Naive thymus-derived CD4-positive, alpha-beta T cell (primary cell): ENCODE measurements at places on chromosomes 3 and 15. TPM values are rescaled to one million over a fixed set of nuclear protein-coding genes. Genes with fewer than 3 reads are reported as not detected.
A peak's percentile ranks its signal among the peaks of the same experiment; 100 is the strongest.

DNAH12 gene
- 0.07 TPM for total RNA-seq

TMEM40 gene
- not detected in 2 replicates for total RNA-seq

SLC38A3 gene
- total RNA-seq = not detected

TLR9 gene
- total RNA-seq = 0.27 TPM

CIAO2A gene
- 32.9 TPM for total RNA-seq

ARPIN gene
- total RNA-seq = not detected in 2 replicates

CELSR3 gene
- total RNA-seq = 4.2 TPM

PPP4R2 gene
- total RNA-seq = 56.3 TPM

ALDH1A3 gene
- not detected for total RNA-seq

POLQ gene
- total RNA-seq = 0.38 TPM

C3orf62 gene
- total RNA-seq = 8.6 TPM

LRRIQ4 gene
- total RNA-seq = not detected

GOLGA8A gene
- total RNA-seq = 361 and 380 TPM in 2 replicates

GRCh38 chr3:177364236-177364635, 167.0 kb upstream of the TBL1XR1 start:
- H3K27me3 ChIP-seq = no peaks in the 10 kb centered on the region
- H3K4me3 ChIP-seq = no peak overlapping the region
- peaks cover 16% of the 10 kb centered on the region for H3K4me1 ChIP-seq
- H3K36me3 ChIP-seq = no peaks in the 10 kb centered on the region
- DNase-seq = no peak
- H3K27ac ChIP-seq = no peak overlapping the region

DNA sequence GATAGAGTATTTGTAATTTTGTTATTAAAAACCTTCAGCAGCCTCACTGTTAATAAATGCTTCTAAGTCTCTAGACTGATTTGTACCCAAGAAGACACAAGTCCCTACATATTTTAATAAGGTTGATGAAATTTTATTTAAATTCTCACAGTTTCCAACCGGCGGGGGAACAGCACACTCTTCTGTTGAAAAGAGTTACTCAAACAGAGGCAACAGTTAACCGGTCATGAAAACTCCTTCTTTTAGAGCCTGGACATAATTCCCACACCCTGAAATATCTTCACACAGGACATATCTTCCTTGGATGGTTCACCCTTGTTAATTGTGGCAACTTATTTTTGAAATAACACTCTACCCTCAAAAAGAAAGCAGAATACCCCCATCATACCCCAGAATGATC, 278.8 kb downstream of the FOXP1 start:
- peak overlapping the region; percentile 90 for H3K27ac ChIP-seq
- peak overlapping the region; percentile 73 for H3K4me3 ChIP-seq
- peaks cover 5% of the 10 kb centered on the region for H3K4me1 ChIP-seq
- peak; percentile 58 for DNase-seq

DNA sequence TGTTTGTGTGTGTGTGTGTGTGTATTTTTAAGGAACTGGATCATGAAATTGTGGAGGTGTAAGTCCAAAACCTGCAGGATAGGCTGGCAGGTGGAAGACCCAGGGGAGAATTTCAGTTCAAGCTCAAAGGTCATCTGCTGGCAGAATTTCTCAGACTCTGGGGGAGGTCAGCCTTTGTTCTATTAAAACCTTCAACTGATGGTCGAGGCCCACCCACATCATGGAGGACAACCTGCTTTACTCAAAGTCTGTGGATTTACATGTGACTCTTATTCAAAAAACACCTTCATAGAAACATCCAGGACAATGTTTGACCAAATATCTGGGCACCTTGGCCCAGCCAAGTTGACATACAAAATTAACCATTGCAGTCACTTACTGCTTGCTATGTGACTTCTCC, 157.2 kb downstream of the EDEM1 start:
- no peaks in the 10 kb centered on the region for H3K4me1 ChIP-seq
- no peak for DNase-seq
- no peaks in the 10 kb centered on the region for H3K36me3 ChIP-seq
- H3K4me3 ChIP-seq = no peak overlapping the region

DNA sequence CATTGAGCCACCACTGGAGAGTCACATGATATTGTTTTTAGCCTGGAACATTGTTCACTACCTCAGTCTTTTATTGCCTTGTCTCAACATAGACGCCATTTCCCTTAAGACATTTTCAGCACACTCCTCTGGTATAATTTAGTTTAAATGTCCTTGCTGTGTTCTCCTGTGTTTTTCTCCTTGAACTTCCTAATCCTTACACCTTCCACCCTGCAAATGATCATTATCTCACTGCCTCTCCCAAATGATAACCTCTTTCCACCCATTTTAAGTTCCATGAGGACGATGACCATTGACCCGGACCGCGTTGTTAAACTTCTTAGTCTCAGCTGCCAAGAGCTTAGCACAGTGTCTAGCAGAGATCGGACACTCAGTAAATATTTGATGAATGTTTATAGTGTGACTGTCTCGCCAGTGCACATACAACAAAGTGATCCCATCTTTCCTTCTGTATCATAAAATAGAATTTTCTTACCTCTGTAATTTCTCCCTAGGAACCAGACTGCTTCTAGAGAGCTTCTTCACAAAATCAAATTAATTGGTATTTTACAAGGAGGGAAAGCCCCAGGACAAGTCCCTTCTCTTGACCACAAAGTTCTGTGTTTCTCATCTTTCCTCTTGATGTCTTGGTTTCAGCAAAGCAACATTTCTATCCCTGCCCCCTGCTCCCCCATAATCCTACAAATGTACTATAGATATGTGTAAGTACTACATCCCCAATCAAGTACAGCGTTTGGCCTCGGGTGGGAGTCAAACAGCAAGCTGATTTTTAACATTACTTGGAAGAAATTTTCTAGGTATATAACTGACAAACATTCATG, 429.6 kb downstream of the LPP start:
- H3K4me3 ChIP-seq = no peak overlapping the region
- no peak overlapping the region for H3K27ac ChIP-seq
- H3K4me1 ChIP-seq = no peaks in the 10 kb centered on the region
- no peaks in the 10 kb centered on the region for H3K27me3 ChIP-seq
- H3K36me3 ChIP-seq = no peaks in the 10 kb centered on the region

- H3K4me3 ChIP-seq = no peak overlapping the region
- H3K27ac ChIP-seq = no peak overlapping the region
- H3K4me1 ChIP-seq = peaks cover 16% of the 10 kb centered on the region
- no peaks in the 10 kb centered on the region for H3K27me3 ChIP-seq
- no peak for DNase-seq
Measured at GRCh38 chr15:73922186-73923151, 3.8 kb upstream of the LOXL1 start.

DNA sequence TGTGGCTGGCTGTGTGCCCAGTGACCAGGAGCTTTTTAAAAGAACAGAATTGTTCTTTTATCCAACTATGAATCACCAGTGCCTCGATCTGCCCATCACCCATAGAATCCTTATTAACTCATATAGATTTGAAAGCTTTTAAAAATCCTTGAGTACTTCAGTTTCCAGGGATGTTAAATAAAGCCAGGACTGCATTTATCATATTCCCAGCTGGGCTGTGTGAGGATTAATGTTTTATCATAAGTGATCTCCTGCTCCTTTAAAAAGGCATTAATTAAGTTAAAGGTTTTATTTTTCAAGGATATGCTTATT, 234.0 kb downstream of the MYRIP start:
- no peak overlapping the region for H3K4me3 ChIP-seq
- no peaks in the 10 kb centered on the region for H3K36me3 ChIP-seq
- DNase-seq = no peak
- no peaks in the 10 kb centered on the region for H3K27me3 ChIP-seq

- H3K4me3 ChIP-seq = no peak overlapping the region
- H3K36me3 ChIP-seq = no peaks in the 10 kb centered on the region
- H3K27me3 ChIP-seq = no peaks in the 10 kb centered on the region
- peaks cover 28% of the 10 kb centered on the region for H3K4me1 ChIP-seq
- no peak overlapping the region for H3K27ac ChIP-seq
Measured at GRCh38 chr15:98773616-98774015, 125.3 kb downstream of the IGF1R start.

GRCh38 chr3:150727653-150728502, 24.2 kb upstream of the ERICH6 start:
- H3K4me3 ChIP-seq = no peak overlapping the region
- H3K4me1 ChIP-seq = no peaks in the 10 kb centered on the region
- no peaks in the 10 kb centered on the region for H3K27me3 ChIP-seq
- no peak overlapping the region for H3K27ac ChIP-seq

GRCh38 chr15:98866511-98866910, 141.1 kb downstream of the PGPEP1L start:
- H3K36me3 ChIP-seq = no peaks in the 10 kb centered on the region
- H3K4me3 ChIP-seq = peak overlapping the region; percentile 83
- peaks cover 6% of the 10 kb centered on the region for H3K4me1 ChIP-seq
- H3K27me3 ChIP-seq = no peaks in the 10 kb centered on the region
- no peak for DNase-seq

GRCh38 chr3:71973274-71974030, 188.5 kb upstream of the PROK2 start:
- no peak for DNase-seq
- no peak overlapping the region for H3K27ac ChIP-seq

DNA sequence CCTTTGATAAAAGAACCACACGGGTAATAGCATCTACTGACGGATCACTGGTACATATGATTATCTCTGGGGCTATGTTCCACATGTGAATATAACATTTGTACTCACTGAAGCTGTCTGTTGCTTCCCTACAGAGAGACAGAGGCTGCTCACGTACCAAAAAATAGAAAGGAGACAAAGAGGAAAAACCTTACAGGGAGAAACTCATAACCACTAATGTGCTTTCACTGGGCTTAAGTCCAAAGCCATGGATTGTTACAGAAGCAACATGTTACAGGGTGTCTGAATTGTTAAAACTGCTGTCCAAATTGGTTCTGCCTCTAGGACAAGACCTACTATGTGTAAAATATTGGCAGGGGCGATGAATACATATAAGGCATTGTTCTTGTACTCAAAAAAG, 311.9 kb downstream of the FOXP1 start:
- no peak overlapping the region for H3K4me3 ChIP-seq
- H3K36me3 ChIP-seq = no peaks in the 10 kb centered on the region
- DNase-seq = no peak
- H3K27me3 ChIP-seq = no peaks in the 10 kb centered on the region

GRCh38 chr3:153069598-153070510, 92.2 kb upstream of the RAP2B start:
- H3K27me3 ChIP-seq = no peaks in the 10 kb centered on the region
- H3K4me1 ChIP-seq = no peaks in the 10 kb centered on the region
- DNase-seq = no peak
- H3K36me3 ChIP-seq = no peaks in the 10 kb centered on the region
- no peak overlapping the region for H3K4me3 ChIP-seq
- no peak overlapping the region for H3K27ac ChIP-seq

GRCh38 chr3:174425422-174425821, 433.7 kb upstream of the NAALADL2 start:
- H3K36me3 ChIP-seq = no peaks in the 10 kb centered on the region
- no peak for DNase-seq
- H3K4me3 ChIP-seq = no peak overlapping the region
- no peak overlapping the region for H3K27ac ChIP-seq
- H3K4me1 ChIP-seq = no peaks in the 10 kb centered on the region

DNA sequence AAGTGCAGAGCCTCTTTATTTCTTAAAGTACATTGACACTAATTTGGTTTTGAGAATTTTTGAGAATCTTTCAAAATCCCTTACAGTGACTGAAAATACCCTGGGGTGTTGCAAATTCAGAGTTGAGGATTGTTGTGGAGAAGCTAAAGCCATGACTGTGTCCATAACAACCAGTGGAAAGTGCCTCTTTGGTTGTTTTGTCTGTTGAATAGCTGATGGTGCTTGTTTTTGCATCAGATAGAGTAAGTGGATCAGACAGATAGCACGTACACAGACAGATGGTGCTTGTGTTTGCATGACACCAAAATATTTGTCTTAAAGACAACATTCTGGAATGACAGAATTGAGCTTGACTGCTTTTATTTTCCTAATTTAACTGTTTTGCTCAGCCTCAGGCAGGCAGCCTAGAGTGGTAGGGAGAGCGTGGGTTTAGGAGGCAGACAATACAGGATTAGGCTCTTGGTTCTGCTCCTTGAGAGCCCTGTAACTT, 265.0 kb downstream of the IL20RB start:
- H3K27ac ChIP-seq = no peak overlapping the region
- H3K36me3 ChIP-seq = no peaks in the 10 kb centered on the region
- H3K4me3 ChIP-seq = no peak overlapping the region

DNA sequence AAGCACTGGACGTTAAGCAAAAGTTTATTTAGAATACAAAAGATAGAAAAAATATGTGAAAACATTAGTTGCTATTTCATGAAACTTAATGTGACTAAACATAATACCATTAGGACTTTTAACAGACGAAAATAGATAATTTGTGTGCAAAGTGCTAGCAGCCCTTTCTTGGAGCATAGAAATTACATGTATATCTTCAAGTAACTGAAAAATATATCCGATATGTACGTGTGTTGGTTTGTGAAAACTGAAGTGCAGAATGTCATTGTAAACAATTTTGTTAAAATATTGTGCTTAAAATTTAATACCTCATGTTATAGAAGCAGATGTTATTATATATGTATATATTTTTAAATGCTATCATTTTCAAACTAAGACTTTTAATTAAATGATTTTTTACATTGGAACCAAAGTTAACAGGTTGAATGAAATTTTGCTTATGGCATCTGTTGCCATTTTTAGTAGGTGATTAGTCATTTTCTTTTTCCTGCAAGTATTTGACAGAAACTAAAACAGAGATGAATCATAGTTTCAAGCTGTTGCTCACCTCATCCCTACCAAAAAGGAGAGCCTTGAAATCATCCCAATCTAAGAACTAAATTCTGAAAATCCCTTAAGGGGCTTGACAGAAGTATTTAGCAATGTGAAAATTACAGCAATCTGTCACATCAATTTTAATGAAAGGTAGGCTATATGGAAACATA, 334.8 kb downstream of the NAALADL2 start:
- H3K36me3 ChIP-seq = no peaks in the 10 kb centered on the region
- DNase-seq = no peak
- H3K4me3 ChIP-seq = no peak overlapping the region
- H3K4me1 ChIP-seq = no peaks in the 10 kb centered on the region
- no peak overlapping the region for H3K27ac ChIP-seq

DNA sequence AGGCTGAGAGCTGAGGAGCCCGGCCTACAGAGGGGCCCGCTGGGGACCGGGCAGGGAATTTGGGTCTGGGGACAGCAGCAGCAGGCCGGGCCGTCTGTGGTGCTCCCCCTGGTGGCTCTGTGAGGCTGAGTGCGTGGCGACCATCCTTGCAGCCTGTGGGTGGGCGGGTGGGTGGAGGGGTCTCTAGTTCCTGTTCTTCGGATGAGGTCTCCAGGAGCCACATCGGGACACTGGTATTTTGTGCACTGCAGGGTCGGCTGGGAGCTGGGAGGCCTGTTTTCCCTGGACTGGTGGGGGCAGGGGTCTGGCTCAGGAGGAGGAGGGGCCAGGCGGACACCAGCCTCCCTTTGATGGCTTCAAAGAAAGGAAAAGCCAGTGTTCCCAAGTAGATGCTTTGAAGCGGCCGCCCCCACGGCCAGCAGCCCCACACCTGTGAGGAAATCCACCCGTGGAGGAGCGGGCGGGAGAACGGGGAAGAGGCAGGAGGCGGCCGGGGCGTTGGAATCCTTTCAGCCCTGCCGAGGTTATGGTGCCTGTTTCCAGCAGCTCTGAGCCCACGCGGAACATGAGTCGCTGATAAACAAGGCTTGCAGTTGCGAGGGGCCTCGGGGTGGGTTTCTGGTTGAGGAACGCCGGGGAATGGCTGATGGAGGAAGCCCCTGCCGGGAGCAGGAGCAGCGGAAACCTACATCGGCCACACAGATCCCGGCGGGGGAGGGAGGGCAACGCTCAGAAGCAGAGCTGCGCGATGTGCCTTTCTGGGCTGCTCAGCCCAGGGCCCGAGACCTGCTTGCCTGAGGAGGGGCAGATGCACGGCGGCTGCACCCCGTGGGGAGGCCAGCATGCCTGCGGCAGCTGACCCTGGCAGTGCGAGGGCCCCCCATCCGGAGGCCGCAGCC, 154.3 kb downstream of the NSMCE3 start:
- H3K27ac ChIP-seq = no peak overlapping the region
- no peak for DNase-seq
- H3K27me3 ChIP-seq = no peaks in the 10 kb centered on the region
